ENCODE measurements at places on chromosomes 16 and 17. TPM values are rescaled to one million over a fixed set of nuclear protein-coding genes. Genes with fewer than 3 reads are reported as not detected.

Gene SMIM5
- 0.61 TPM for total RNA-seq

Gene LGALS9B
- not detected for total RNA-seq

Gene RHBDL1
- 0.59 TPM for total RNA-seq

Gene EME1
- total RNA-seq = 14.9 TPM

Gene TBC1D3H
- total RNA-seq = not detected

Gene HLF
- 0.23 TPM for total RNA-seq

Gene KCNAB3
- 1.7 TPM for total RNA-seq

Gene EPX
- total RNA-seq = not detected

Gene PRR35
- 0.12 TPM for total RNA-seq

Gene DRC7
- 0.27 TPM for total RNA-seq
